Amniotic epithelial cell (primary cell): ENCODE measurements at places on chromosomes 2 and 18.

GRCh38 chr2:101064868-101065549, 62.9 kb downstream of the RPL31 start:
- DNase-seq: no peak

DNA sequence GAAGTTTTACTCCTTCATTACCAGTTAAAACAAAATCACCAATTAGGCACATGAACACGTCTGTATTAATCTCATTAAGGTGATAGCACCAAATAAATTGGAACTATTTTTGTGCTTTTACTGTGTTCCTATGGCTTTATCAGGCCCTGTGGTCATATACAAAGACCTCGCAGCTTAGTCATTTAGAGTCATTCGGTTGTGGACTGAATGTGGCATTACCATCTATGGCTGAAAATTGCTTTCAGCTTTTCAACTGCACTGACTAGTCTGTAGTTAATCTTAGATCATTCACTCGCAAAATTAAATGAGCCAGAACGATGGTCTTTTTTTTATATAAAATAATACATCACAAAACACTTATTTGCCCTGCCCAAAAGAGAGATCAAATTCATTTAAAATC, 601.7 kb downstream of the NR4A2 start:
- DNase-seq: no peak

DNA sequence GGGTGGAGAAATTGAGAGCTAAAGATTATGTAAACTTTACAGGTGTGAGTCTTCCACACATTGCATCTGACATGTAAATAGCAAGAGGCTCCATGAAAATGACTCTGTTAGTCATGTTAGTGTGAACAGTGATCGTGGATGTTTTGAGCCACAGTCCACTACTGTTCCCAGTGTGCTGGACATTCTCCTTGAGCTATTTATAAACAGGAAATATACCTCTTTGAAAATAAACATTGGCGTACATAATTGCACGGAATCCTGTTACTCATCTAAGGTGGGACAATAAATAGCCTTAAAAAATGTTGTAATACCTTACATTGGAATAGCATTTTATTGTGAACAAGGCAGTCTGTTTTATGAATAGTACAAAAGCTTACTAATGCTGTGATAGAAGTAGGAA, 37.0 kb downstream of the LIMS1 start:
- DNase-seq: peak; percentile 60

GRCh38 chr2:62110415-62111025, 85.4 kb upstream of the B3GNT2 start:
- no peak for DNase-seq

DNA sequence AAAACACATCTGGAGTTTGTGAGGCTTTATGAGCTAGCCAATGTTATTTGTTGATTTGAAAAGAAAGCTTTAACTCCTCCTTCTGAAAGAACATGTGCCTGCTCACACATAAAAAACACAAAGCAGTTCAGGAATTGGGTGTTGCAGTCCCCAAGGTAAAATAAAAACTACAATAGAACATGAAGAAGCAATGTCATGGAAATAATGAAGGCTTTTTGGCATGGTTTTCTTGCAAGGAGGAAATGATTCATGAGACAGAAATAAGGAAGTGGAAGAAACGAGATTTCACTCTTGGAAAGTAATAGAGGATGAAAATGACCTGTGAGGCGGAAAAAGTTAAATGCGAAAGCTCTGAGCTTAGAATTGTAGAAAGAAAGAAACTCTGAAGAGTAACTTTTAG, 81.1 kb downstream of the TRIB2 start:
- no peak for DNase-seq

- no peak for DNase-seq
Measured at GRCh38 chr2:188235364-188235763, 56.3 kb upstream of the GULP1 start.

GRCh38 chr2:186382932-186383331, 103.1 kb upstream of the ZC3H15 start:
- DNase-seq: no peak

GRCh38 chr2:157840568-157841156, 35.5 kb downstream of the ACVR1 start:
- DNase-seq: no peak

DNA sequence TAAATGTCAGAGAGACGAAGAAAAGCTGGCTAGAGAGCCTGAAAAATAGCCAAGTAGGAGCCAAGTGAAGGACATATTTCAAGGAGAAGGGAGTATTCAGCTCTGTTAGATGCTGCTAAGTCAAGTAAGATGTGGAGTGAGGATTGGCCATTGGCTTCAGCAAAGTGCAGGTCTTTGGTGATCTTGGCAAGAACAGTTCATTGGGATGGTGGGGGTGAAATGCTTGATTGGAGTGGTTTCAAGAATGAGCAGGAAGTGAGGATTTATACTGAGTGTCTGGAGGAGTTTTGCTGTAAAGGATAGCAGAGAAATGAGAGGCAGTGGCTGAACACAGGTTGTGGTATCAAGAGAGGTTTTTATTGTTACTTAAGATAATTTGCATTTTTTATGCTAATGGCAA, 139.7 kb downstream of the PRPF40A start:
- DNase-seq: no peak

DNA sequence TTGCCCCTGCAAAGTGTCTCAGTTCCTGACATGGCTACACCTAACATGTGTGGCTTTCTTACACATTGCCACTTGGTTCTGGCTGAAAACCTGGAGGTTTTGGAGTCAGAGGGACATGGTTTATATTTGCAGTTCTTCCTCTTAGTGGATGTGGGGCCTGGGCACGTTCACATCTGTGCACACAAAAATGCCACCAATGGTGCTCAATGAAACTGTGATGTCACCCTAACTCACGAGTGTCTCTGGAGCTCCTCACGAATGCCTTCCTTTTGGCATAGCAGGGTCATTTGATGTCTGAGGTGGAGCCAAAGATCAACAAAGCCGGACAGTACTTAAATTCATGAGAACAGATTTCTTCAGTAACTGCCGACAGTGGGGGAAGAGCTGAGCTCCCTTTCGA, 231.7 kb upstream of the HS6ST1 start:
- DNase-seq: no peak

GRCh38 chr18:58308463-58308862, 264.4 kb downstream of the NEDD4L start:
- DNase-seq: no peak

DNA sequence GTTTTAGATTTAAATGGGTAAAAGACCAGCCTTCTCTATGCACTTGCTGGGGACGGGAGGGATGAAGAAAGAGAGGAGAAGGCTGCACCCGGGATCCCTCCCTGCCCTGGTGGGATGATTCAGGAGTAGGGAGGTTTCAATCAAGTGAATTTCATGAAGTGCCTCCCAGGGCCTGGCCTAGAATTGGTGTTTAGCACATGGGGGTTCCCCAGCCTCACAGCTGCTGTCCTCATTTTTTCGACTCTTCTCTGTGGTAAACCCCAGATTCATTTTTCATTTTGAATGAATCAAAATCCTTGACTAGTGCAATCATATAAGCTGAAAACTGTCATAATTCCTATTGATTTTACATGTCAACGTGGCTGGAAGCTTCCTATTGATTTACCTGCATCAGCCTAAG, 81.1 kb downstream of the LPIN1 start:
- no peak for DNase-seq

- DNase-seq: no peak
Measured at GRCh38 chr2:45570671-45571334, 40.3 kb downstream of the SRBD1 start.

- DNase-seq: no peak
Measured at GRCh38 chr2:42562474-42563144, 5.8 kb upstream of the MTA3 start.

- DNase-seq: no peak
Measured at GRCh38 chr2:71620116-71620515, 166.8 kb downstream of the DYSF start.

GRCh38 chr2:3759331-3759730, 56.0 kb downstream of the DCDC2C start:
- DNase-seq: peak; percentile 16

DNA sequence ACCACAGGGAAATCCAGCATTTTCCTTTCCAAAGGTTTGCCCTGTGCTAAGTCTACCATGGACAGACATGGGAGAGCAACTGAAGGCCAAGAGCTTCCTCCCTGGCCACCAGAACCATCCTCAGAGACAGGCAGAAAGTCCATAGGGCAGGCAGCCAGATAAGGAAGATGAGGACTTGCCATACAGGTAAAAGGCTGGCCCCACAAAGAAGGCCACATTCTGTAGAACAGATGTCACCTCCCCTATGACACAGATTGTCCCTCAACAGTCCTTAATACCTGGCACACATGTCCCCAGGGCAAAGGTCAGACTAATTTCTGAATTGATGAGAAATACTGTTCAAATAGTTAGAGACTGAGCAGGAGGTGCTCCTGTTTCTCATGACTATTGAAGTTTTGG, 52.0 kb downstream of the FECH start:
- no peak for DNase-seq

GRCh38 chr18:44996261-44996660, 315.6 kb downstream of the SETBP1 start:
- no peak for DNase-seq

- DNase-seq: no peak
Measured at GRCh38 chr2:241870081-241870541, 582 bp downstream of the RTP5 start.

- DNase-seq: no peak
Measured at GRCh38 chr18:56043641-56044061, 455.7 kb upstream of the TCF4 start.

GRCh38 chr2:5950736-5951135, 258.6 kb downstream of the SOX11 start:
- no peak for DNase-seq

GRCh38 chr2:30802611-30803010, 4.6 kb downstream of the CAPN13 start:
- DNase-seq: no peak

GRCh38 chr2:94758546-94758945, 112.7 kb upstream of the TEKT4 start:
- no peak for DNase-seq

DNA sequence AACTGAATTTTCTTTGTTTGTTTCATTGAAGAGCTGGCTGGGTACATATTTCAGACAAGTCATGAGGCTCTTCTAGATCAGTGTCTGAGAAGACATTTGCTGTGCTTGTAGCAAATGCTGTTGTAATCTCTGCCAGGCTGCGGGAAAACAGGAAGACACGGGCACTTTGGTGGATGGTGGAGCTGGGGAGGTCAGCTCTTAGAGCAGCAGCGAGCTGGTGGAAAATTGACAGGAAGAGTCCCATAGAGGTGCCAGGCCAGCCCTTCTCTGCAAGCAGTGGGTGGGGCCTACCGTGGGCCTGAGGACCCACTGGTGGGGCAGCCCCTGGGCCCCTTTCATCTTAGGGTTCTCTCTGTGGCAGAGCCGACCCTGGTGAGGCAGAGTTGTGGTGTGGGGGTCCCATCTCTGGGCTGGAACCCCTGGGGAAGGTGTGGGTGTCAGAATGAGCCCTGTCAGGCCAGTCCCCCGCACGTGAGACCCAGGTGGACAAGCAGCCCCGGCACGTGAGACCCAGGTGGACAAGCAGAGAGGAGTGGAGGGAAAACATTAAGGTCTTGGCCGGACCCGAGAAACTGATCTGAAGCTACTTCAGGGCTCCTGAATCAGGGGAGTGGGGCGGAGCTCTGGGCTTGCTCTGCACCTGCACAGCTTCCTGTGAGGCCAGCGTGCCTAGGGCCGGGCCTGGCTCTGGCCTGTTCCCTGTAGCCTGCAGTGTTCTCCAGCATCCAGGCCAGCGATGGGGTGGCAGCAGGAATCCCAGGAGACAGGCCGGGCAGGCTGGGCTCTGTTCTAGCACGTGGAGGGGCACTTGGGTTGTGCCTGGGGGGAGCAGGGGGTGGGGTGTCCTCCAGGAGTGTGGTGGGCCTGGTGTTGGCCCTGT, 273.5 kb upstream of the HDAC4 start:
- DNase-seq: no peak

- DNase-seq: peak; percentile 85
Measured at GRCh38 chr18:11994336-11994702, 13.0 kb downstream of the IMPA2 start.

DNA sequence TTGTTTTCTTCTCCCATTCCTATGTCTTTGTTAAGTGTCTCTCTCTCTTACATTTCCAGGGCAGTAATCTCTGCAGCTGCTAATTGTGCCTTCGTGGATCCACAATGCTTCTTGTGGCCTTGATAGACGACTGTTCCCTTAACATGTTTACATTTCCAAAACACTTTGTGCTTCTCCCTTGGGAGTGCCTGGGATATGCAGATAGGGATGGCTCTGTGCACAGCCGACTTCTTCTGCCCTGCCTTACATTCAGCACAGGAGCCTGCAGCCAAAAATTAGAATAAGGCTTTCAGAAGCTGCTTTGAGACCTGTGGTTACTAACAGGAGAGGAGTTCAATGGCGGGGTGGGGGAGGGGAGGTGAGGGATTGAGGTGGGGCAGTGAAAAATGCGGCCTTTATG, 328.9 kb downstream of the TDRD15 start:
- DNase-seq: no peak

- peak; percentile 55 for DNase-seq
Measured at GRCh38 chr2:20676353-20677215, 9.6 kb downstream of the GDF7 start.

- DNase-seq: peak; percentile 86
Measured at GRCh38 chr2:228507870-228508269, 326.4 kb upstream of the SPHKAP start.

DNA sequence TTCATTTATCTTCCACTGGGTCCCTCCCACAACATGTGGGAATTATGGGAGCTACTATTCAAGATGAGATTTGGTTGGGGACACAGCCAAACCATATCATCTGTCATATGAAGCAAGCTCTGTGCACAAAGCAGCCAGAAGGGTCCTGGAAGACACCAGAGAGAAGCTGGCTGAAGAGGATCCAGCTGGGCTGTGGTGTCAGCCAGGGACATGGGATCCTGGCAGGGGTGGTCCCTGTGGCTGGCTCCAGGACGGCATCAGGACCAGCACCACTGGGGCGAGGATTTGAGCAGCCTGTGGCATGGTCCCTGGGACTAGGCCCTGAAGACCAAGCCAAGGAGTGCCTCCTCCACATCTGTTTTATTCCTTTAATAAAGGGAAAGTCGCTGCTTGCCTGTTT, 84.8 kb upstream of the HDAC4 start:
- DNase-seq: no peak

- DNase-seq: no peak
Measured at GRCh38 chr2:159639071-159639470, 22.7 kb upstream of the BAZ2B start.

DNA sequence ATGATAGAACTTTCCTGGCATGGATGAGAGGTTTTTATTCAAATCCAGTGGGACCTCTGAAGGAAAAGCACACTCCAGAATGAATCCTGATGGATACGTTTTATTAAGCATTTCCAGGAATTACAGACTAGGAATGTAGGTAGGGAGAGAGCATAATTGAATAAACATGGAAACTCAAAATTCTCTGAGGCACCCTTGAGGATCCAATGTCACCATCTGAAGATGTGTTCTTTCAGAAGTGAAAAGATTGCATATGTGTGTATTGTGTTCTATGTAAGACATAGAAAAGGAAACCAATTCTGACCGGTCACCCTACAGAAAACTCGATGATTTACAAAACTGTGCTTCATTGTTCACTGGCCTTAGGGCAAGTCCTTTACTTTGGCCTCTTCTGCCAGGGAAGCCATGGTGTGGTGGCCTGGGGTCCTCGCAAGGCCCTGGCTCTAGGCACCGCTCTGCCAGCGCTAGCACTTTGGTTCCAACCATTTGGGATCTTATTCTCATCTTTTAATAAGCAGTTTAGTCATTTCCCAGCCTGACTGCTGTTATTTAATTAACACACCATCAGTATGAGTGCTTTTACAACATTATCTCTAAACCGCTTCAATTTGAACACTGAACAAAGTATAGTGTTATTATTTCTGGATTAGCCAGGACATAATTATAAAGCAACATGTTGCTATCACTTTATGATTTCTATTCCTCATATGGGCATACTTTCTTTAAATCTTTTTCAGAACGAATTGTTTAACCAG, 4.5 kb upstream of the GKN1 start:
- DNase-seq: no peak

- no peak for DNase-seq
Measured at GRCh38 chr2:136226903-136227302, 109.0 kb upstream of the CXCR4 start.
